ENCODE measurements at places on chromosomes 3 and 15.

DNA sequence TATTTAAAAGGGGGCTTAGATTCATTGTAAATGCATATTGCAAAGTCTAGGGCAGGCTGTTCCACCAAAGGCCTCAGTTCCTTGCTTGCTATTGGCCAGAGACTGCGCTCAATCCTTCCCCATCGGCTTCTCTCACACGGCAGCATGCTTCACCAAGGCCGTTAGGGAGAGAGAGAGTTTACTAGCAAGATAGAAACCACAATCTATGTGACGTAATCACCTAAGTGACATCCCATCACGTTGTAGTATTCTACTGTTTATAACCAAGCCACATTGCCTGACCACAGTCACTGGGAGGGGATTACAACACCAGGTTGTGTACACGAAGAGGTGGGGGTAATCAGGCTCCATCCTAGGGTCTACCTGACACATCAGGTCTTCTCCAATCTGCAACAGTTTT is 16.0 kb upstream of the NPAP1 start:
- DNase-seq = no peak

GRCh38 chr15:32849769-32850668 is 132.2 kb downstream of the GREM1 start:
- no peak for DNase-seq

- no peak for DNase-seq
These were observed 106.5 kb downstream of the KCNAB1 start for GRCh38 chr3:156226676-156227420.

DNA sequence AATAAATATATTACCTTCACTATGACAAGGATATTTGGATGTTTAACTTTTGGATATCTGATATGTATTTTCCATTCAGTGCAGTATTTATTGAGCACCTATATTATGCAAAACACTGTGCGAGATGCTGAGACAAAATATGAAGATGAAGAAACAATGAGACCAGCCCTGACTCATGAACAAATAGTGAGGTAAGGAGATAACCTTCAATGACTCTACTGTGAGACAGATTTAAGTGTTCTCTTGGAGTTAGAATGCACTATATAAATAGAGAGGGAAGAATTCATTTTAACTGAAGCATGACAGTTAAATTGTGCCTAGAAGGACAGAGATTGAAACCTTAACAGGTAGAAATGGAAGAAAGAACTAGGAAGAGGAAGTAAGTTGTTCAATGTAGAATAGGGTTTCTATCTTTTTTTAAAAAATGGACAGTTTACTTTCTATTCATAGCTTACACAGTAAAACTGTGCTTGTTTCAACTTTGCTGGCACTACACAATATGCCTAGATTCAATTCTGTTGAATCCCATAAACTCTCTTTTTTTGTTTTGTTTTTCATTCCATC is 124.2 kb downstream of the ZBTB20 start:
- peak; percentile 5 for DNase-seq

GRCh38 chr3:108099679-108100428 is 9.0 kb upstream of the CD47 start:
- DNase-seq = no peak

DNA sequence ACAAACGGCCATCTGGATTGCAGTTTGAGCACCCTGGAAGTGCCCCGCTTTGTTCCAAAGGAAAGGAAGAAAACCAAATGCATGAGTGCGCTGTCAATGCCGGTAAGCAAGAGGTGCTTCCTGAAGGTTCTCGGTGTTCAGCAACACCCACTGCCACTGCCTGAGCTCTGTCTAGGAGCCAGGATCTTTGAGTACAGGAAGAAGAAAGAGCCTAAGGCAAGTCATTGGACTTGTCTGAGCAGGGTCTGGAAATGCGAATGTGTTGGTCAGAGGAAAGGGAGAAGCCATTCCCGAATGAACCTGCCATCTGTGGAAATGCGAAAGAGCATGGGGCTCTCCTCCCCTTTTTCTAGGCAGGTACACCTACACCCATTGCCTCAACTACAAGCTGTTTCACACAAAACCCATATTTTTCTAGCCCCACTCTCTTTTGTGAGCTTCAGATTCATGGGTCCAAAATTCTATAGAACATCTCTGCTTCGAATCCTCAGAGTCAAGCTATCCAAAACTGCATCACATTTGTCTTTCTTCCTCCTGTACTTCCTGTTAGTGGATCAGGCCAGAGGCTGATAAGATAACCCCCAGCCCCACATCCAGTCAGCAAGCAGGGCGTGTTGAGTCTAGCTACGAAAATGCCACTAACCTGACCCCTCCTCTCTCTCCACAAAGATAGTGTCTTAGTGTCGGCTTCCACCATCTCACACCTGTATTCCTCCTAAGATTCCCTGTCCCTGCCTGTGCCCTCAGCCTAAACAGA is 55.6 kb upstream of the C15orf61 start:
- DNase-seq = no peak

Data from NCI-H187 (cell line).